AML-193 (cell line): ENCODE measurements at places on chromosomes 3 and 15.

DNA sequence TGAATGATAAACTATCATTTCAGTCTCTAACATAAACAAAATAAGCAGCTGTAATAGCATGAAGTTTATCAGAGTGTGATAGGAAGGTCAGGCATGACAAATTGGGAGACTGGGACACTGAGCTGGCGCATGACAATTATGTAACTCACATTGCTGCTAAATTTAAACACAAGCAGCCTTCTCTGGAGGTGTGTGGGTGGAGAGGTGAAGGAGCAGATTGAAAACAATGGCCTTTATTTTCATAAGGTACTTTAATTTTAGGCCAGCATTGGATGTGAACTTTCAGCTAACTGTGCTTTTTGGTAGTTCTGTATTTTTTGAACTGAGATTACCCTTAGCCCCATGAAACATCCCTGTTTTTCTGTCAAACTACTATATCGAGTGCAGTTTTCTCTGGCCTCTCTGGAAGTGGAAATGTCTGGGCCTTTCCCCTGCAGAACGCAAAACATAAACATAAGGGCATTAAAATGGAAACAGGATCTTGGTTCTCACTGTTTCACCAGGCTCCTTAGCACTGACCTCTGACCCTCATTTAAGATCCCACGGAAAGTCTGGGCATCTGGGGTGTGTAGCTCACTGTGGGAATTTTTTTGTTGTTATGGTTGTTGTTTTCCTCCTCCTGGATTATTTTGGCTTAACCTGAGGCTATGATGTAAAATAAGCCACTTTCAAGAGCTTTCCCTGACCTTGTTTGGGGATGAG, 160.1 kb upstream of the DPH6 start:
- DNase-seq, result no peak

DNA sequence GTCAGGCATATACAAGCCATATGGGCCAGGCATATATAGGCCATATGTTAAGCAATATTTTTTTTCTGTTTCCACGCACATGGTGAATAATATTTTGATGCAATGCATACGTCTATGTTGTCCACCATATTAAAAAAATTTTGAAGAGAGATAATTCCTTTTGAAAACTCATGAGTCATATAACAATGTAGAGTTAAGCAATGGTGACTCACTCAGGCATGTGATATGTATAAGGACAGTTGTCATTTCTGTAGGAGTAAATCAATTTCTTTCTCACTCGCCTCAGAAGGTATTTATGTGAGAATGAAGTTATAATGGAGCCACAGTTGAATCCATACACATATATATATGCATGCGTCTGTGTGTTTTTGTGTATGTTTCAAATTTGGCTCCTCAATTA, 272.6 kb downstream of the EPHA3 start:
- DNase-seq, result no peak

- DNase-seq, result no peak
These were observed 46.1 kb downstream of the APBA2 start for GRCh38 chr15:28931828-28932227.

DNA sequence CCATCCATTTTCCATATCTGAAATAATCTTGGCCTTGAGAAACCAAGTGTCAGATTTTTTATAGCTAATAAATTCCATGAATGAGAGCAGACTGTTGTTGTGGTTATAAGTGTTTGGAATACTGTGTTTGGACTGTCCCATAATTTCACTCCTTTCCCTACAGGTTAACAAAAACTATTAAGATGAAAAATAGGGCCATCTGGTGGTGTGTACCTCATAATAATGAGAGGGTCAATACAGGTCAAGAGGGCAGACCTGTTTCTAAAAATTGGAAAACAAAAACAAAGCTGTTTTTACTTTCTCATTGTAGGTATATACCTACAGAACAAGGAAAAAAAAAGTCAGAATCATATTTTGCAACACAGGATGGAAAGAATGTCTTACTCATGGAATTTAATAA, 553.8 kb upstream of the SGO1 start:
- no peak for DNase-seq

- DNase-seq, result peak; percentile 64
These were observed at the start of gene ABCF3 for GRCh38 chr3:184186184-184186901. Gene ABCF3, plus strand, starts transcription at chr3:184186199. Its CDS starts 9 bp downstream, at chr3:184186208.

DNA sequence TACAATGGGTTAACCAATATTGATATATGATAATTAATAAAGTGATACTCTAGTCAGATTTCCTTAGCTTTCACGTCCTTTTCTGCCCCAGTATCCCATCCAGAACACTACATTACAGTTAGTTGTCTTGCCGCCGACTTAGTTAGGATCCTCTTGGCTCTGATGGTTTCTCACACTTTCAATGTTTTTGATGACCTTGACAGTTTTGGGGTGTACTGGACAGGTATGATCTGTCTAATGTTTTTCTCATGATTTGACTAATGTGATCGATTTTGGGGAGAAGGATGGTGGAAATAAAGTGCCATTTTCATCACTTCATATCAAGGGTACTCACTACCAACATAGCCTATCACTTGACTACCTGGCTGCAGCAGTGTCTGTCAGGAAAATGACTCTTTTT, 245.0 kb upstream of the TMC3 start:
- DNase-seq, result no peak

DNA sequence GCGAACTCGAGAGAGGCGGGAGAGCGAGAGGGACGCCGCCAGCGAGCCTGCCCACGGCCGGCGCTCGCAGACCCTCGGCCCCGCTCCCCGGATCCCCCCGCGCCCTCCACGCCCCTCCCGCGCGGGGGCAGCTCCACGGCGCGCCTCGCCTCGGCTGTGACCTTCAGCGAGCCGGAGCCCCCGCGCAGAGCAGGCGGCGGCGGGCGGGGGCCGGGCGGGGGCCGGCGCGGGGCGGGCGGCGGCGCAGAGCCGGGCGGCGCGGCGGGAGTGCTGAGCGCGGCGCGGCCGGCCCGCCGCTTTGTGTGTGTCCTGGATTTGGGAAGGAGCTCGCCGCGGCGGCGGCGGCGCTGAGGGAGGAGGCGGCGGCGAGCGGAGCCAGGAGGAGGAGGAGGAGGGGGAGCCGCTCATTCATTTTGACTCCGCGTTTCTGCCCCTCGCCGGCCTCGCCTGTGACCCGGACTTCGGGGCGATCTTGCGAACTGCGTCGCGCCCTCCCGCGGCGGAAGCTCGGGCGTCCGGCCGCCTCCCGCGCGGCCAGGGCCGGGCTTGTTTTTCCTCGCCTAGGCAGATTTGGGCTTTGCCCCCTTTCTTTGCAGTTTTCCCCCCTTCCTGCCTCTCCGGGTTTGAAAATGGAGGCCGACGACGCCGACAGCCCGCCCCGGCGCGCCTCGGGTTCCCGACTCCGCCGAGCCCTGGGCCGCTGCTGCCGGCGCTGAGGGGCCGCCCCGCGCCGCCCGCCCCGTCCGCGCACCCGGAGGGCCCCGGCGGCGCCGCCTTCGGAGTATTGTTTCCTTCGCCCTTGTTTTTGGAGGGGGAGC, 524 bp downstream of the IGF1R start:
- peak; percentile 17 for DNase-seq

DNA sequence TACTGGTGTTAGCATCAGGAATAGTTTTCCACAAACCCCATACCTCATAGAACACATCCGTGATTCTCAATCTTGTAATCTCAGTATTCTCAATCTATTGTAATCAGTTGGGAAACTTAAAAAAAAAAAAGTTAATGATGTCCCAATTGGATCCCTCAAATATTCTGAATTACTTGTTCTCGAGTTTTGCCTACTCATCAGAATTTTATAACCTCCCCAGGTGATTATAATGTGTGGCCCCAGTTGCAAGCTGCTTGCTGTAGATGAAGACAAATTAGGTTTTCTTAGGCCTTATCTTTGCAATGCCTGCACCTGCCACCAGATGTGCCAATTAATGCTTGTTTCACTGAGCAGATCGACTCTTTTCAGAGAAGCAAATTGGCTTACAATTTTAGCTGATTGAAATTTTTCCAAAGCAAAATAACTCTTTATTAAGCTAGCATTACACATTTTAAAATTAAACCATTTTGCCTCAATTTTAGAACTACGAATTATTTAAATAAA, 19.0 kb upstream of the DIPK2A start:
- no peak for DNase-seq

DNA sequence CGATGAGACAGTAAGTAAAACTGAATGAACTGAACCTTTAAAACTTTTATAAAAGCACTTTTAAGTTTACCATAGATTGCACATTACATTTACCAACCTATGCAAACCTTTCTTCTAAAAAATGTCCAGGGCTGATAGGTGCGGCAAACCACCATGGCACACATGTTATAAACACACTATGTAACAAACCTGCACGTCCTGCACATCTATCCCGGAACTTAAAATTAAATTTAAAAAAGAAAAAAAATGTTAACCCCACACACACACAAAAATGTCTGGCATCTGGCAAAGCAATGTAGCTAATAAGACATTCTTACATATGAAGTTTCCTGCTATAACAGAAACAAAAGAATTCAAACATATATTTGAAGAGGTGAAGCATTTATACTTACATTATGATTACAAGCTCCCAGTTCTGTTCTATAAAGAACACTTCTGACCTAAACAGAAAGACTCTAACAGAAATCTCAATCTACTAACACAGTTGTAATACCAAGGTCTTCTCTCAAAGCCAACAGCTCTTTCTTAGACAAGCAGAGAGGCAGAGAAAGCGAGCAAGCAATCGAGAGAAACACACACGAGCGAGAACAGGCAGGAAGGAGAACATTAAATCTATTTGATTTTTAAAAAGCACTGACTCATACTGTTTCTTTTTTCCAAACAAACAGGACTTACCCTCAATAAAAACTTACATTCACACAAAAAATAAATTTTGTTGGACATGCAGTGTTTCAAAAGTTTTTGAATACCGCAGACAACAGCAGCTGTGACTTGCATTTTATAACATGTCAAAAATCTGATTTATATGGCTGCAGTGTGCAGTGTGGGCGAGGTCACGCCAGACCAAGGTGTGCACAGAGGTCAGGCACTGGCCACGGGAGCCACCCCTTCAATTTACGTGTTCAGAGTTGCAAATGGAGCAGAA, at the start of gene NRG4:
Gene NRG4, minus strand, starts transcription at position 798 of the 925 bp plus-strand sequence. CDS start 1,194 bp downstream, outside the sequence.
- DNase-seq, result peak; percentile 11

DNA sequence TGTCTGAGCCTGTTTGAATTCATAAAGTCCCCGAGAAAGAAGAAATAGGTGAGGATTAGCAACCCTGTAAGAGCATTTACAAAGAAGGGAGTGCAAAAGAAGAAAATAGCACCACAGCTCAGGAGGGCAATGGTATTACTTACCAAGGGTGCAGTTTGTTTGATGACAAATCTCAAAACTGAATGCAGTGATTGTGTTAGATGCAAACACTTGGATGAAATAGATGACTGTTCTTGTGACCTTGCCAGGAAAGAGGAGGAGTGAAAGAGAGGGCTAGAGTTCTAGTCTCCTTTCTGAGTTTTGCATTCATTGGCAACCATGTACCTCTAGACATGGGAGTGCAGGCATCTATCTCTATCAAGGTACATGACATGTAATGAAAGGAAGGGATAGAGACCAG, 1030.8 kb upstream of the CFAP20DC start:
- DNase-seq, result no peak

- no peak for DNase-seq
These were observed 117.9 kb downstream of the HERC1 start for GRCh38 chr15:63715818-63716217.

DNA sequence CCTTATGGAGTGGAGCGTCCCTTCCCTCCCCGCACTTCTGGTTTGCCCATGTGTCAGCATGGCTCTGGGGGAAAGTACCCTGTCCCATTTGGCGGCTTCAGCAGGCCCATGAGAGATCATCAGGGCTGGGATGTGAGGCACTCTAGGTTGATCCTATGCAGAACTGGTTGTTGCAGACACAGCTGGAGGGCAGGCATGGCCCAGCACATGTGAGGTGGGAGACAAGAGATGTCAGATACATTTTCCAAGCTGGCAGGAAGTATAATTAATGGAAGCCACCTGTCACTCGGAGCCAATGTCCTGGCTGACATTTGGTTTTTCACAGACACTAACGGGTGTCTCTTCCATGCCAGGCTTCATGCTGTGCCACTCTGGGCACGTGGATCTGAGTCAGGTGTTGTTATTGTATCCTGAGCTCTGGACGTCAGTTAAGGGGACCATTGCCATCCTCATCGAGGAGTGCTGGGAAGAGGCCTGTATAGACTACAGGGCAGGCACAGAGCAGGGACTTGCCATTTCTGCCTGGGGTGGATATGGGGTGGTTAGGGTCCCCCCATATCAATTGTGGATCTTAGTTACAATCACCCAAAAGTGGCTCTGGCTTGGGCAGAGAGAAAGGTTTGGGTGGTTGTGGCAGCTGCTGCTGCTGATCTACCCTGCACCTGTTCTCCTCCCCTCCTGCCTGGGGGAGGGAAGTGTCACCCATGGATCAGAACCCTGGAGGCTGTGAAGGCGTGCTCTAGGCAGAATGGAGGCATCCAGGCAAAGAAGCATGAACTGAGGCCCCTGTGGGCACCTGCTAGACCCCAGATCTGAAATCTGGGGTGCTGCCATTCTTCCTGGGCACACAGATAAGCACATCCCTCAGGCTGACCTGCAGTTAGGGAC, 140.7 kb downstream of the FBLN2 start:
- DNase-seq, result no peak

DNA sequence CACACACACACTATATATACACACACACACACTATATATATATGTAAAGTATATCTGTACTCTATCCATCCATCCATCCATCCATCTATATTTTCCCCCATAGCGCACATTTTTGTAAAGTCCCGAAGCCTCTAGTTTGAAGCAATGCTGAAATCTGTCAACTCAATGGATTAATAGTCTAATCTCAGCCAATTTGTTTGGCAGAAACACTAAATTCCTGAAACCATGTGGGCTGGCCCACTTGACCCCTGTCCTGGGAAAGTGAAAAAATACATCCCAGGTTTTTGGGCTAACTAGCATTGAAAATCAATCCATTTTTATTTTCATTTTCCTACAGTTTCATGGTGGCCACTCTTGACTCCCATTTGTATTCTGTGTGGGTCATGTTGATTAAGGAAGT, 166.7 kb downstream of the SLCO3A1 start:
- DNase-seq, result no peak

GRCh38 chr3:120033596-120033995, 60.7 kb downstream of the GSK3B start:
- DNase-seq, result no peak

DNA sequence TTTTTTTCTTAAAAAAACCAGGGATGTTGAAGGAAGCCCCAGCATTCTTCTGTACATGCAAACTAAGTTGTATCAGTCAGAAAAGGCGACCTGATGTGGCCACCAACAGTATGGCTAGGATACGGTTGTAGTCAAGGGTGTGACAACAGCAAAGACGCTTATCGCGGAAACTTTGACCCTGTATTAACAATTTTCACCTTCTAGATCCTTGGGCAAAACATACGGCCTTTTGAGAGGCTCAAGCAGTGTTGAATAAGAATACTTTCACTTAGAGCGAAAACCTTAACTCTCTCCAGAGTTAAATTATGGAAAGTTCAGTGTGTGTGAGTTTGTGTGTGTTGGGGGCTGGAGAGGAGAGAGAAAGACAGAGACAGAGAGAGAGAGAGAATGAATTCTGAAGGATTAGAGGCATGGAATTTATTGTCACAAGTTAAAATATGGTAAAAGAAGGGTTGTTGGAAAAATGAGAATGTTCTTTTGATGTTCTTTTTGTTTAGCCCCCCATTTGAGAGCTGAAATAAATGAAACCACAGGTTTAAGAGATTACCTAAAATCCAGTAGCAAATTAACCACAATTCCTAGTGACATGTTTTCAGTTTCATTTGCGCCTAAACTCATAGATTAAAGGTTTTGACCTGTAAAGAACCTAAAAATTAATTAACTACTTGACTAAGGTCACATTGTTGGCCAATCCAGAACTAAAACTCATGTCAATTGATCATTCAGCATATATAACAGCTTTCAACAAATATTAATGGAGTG, 9.2 kb downstream of the ALCAM start:
- DNase-seq, result no peak
